ENCODE measurements at places on chromosomes 11 and 22. TPM values are rescaled to one million over a fixed set of nuclear protein-coding genes. Genes with fewer than 3 reads are reported as not detected.

MISFA gene
- 5.9 TPM for total RNA-seq

NCAPH2 gene
- total RNA-seq: 29.8 TPM

SLC1A2 gene
- total RNA-seq: 3.3 TPM

CATSPER1 gene
- total RNA-seq: not detected

SHANK3 gene
- 34.1 TPM for total RNA-seq

LUZP2 gene
- not detected for total RNA-seq

OR6A2 gene
- total RNA-seq: not detected

TMEM191C gene
- total RNA-seq: 0.31 TPM

GRM5 gene
- total RNA-seq: 0.09 TPM

DNA sequence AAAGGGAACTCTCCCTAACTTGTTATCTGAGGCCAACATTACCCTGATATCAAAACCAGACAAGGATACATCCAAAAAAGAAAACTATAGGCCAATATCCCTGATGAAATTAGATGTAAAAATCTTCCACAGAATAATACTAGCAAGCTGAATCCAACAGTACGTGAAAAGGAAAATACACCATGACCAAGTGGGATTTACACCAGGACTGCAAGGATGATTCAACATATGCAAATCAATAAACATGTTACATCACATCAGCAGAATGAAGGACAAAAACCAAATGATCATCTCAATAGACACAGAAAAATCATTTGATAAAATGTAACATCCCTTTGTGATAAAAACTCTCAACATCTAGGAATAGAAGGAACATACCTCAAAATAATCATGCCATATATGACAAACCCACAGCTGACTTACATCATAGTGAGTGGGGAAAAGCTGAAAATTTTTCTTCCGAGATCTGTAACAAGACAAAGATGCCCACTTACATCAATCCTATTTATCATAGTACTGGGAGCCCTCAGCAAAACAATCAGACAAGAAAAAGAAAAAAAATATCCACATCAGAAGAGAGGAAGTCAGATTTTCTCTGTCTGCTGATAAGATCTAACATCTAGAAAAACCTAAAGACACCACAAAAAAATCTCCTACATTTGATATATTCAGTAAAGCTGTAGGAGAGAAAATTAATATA, 703.3 kb upstream of the ANO5 start:
- DNase-seq: no peak

DNA sequence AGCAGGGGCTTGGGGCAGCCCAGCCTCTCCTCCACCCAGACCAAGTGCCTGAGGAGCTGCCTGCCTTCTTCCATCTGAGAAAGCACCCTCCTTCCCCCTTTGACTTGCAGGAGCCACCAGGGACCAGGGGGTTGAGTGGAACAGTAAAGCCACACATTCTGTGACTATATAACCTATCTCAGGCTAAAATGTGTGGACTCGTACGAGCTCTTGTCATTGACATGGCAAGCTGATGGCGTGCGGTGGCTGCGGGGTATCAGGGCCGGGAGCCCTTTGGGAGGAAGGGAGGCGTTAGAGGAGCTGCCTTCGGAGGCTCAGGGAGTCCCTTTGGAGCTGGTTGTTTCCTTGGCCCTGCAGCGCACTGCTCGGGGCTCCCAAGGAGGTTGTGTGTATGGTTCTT, 84.5 kb downstream of the CEP164 start:
- no peak for DNase-seq

- no peak for DNase-seq
Measured at GRCh38 chr11:29750392-29750791, 266.4 kb downstream of the KCNA4 start.

GRCh38 chr11:98589967-98590366, 430.8 kb upstream of the CNTN5 start:
- DNase-seq: no peak

- peak; percentile 75 for DNase-seq
Measured at GRCh38 chr22:24977370-24978221, 25.1 kb downstream of the KIAA1671 start.

DNA sequence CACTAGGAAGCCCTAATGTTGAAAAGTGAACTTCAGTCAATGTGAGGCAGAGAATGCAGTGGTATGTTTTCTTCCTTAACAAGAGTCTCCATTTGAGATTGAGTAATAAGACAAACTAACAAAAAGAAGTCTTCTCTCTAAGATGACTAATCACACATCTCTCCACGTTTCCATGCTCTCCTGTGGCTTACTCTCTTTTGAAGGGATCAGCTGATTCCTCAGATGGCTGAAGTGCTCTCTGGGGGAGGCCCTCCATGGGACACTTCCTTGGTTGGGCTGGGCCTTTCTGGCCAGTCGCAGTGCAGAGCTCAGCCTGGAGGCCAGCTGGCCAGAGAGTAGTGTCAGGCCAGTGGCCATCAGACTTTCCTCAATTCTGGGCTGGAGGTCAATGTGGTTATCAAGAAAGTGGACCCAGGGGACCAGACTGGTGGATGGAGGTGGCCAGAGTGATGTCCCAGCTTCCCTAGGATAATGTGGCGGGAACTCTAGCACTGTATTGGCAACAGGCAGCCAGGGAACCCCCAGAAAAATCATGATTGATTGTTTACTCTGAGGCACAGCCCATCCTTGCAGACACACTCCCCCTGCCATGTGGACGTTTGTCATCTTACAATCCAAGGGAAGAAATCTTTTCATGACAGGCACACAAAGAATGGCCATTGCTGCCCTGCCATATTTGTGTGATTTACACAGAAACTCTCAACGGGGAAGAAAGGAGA, 14.5 kb downstream of the CSRP3 start:
- DNase-seq: no peak

DNA sequence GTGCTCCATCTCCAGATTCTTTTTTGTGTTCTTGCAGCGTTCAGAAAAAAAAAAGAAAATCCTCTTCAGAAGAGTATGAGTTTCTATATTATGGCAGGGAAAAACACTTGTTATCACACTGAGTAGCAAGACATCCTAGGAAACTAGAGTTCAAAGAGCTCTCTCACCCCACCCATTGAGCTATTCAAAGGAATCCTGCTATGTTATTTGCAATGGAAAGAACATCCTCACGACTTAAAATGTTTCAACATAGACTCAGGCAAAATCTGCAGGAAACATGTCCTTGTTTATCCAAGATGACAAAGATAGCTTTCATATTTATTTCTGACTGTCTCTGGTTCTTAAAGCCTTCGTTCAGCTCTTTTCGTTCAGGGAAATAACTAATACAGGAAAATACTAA, 331.6 kb upstream of the ANO5 start:
- DNase-seq: no peak

- DNase-seq: no peak
Measured at GRCh38 chr11:65595543-65596281, at the start of gene KCNK7. Gene KCNK7 (minus strand): TSS chr11:65595800. CDS start chr11:65595772, 28 bp downstream.

GRCh38 chr11:69080257-69080995, 31.7 kb downstream of the TPCN2 start:
- no peak for DNase-seq

DNA sequence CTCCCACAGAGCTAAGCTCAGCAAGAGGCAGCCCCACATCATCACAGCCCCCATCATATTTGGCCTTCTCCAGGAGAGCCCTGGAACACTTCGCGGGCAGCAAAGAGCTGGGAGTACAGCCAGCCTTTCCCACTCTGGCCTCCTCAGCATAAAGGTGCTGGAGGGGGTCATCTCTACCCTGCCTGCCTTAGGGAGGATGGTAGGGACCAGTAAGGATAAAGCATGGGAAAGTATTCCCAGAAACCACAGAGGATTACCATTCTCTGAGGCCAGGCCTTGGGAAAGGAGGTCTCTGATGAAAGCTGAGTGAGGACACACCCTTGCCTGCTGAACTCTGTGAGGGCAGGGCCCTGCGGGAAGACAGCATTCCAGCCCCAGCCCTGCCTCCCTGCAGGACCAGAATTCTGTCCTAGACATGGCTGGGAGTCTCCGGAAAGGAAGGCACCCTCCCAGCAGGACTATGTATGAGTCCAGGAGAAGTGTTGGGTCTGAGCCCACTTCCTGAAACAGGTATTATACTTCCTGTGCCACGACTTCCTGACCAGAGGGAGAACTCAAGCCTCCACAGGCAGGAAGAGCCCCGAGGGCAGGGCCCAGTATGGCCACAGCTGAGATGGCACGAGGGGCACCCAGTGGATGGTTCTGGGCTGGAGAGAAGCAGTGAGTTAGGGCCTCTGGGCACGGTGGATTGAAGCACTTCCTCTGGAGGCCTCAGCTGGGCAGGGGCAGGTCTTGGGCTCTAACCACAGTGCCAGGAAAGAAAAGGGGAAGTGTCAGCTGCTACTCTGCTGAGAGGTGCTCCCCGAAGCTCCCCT, 12.9 kb upstream of the CASTOR1 start:
- DNase-seq: peak; percentile 54

DNA sequence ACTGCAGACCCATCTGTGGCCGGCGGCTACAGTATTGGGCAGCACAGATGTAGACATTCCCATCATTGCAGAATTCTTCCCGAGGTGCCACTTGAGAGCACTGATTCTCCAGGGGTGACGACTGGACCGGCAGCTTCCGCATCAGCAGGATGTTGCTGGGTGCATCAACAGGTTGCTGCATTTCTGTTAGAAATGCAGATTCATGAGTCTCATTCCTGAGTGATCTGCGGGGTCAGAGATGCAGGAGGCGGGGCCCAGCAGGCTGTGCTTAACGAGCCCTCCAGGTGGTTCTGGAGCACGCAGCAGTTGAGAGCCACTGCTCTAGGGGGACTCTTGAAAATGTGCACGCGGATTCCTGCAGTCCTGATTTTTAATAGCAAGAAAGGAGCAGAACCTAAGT, 321.8 kb downstream of the TBC1D22A start:
- no peak for DNase-seq

GRCh38 chr11:75593286-75593915, 31.3 kb downstream of the SERPINH1 start:
- DNase-seq: no peak

- no peak for DNase-seq
Measured at GRCh38 chr11:91308069-91308468, 916.5 kb upstream of the FAT3 start.

DNA sequence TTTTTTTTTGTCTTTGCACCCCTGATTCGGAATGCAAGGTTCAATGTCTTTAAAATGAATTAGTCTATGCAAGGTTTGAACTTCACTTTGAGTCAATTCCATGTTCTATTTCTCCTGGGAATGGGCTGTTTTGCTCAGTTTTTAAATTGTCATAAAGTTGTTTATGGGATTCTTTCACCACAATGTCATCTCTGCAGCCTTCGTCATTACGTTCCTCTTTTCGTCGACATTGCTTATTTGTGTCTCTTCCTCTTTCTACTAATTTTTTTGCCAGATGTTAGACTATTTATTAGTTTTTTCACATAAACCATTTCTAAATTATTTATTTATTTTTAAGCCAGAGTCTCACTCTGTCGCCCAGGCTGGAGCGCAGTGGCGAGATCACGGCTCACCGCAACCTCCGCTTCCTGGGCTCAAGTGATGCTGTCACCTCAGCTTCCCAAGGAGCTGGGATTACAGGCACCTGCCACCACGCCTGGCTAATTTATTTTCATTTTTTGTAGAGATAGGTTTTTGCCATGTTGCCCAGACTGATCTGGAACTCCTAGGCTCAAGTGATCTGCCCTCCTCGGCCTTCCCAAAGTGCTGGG, 7.1 kb upstream of the TNNT3 start:
- DNase-seq: no peak

DNA sequence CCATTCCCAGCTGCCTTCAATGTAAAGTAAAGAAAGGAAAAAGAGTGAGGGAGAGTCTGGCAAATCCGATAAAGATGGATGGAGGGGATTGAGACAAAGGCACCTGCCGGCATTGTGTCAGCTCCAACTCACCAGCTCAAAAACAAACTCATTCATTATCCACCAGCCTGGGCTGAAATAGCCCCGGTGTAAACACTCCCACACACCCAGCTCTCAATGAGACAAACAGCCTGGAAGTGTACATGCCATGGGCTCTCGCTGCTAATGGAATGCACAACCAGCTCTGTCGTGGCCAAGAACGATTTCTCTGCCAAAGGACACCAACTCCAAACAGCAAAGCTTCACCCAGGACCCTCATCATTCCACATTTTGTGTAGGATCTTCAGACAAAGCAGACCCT, 89.3 kb upstream of the OPCML start:
- no peak for DNase-seq

DNA sequence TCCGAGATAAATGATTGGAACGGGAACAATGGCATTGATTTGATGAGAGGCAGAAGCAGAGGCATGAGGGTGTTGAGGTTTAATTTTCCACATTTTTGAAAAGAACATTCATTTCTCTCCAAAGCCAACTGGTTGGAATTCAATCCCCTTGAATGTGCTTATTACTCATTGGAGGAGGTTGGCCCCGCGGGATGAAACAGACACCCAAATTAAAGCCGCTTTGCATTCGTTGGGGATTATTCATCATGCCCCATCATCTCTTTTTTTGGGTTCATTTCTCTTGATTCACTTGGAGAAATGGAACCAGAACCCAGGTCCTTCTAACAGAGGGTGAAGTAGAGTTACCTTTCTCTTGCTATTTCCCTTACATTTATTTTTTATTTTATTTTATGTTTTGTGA, 47.6 kb upstream of the PARVG start:
- DNase-seq: no peak

GRCh38 chr11:134724779-134725140, 312.7 kb upstream of the B3GAT1 start:
- no peak for DNase-seq

Measured in left cardiac atrium (tissue), 4 donors.